Inflammatory macrophage treated with lipopolysaccharide for 4 hours (primary cell): ENCODE measurements at places on chromosomes 1 and 21.

- no peak for DNase-seq
These were observed 16.8 kb downstream of the IFNAR2 start for GRCh38 chr21:33246506-33246905.

DNA sequence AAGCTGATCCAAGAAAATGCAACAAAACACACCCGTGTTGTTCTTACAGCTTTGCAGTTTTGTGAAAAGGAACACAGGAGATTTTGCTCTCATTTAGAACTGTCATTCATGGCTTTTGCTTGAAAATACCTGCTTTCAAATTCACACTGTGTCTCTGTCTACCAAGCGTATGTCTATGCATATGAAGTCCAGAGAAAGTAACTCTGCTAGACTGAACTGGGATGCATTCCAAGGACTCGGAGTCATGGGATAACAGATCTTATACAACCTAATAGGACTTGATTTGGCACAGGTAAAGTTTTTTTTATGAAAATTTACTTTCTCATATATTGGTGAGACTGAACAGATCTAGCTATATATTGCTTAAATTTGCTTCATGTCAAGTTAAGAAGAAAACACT, 102.4 kb downstream of the PTGER3 start:
- no peak for DNase-seq

- no peak for DNase-seq
These were observed 22.3 kb downstream of the XCL2 start for GRCh38 chr1:168521401-168522000.

GRCh38 chr1:28273216-28273860, 14.0 kb downstream of the SESN2 start:
- no peak for DNase-seq

GRCh38 chr1:158735848-158736247, 15.3 kb upstream of the OR6K3 start:
- DNase-seq, result no peak

GRCh38 chr1:10598389-10598702, 123.6 kb downstream of the PEX14 start:
- no peak for DNase-seq

- DNase-seq, result no peak
These were observed 23.0 kb upstream of the ABCD3 start for GRCh38 chr1:94395231-94395630.

- no peak for DNase-seq
These were observed 245.0 kb upstream of the OLFM3 start for GRCh38 chr1:102241431-102242338.

DNA sequence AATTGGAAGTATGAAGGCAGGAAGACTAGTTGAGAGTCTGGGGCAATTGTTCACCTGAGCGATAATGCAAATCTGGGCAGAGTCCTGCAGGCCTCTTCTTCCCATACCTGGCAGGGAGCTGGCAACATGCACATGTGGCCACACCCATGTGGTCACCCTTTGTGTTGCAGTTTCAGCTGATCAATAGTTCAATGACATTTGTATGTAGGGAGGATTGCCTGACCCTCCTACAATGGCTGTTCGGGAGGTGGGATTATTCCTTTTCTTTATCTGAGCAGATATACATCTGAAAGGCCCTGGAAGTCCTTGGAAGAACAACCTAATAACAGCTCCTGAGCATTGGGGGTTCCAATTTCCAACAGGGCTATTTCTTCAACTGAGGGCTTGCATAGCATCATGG, 15.2 kb upstream of the TRIM45 start:
- no peak for DNase-seq

GRCh38 chr1:27789540-27790041, 16.6 kb downstream of the STX12 start:
- DNase-seq, result peak; percentile 55

GRCh38 chr1:109677459-109677858, 9.6 kb downstream of the GSTM2 start:
- DNase-seq, result no peak

GRCh38 chr1:154765970-154766369, 104.1 kb downstream of the KCNN3 start:
- peak; percentile 16 for DNase-seq

- DNase-seq, result no peak
These were observed 18.3 kb downstream of the IFFO2 start for GRCh38 chr1:18938008-18938706.

- DNase-seq, result peak; percentile 53
These were observed 29.3 kb downstream of the TNNT2 start for GRCh38 chr1:201348211-201348566.

DNA sequence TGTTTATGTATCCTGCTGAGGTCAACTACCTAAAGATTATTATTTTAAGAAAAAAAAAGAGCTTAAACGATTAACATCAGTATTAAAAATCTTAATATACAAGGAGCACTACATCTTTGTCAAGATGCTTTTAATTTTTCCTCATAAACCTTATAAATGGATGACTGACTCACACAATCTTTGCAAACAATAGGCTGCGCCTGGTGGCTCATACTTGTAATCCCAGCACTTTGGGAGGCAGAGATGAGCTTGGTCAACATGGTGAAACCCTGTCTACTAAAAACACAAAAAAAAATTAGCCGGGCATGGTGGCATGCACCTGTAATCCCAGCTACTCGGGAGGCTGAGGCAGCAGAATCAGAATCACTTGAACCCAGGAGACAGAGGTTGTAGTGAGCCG, 1.7 kb downstream of the KHDC4 start:
- DNase-seq, result no peak

DNA sequence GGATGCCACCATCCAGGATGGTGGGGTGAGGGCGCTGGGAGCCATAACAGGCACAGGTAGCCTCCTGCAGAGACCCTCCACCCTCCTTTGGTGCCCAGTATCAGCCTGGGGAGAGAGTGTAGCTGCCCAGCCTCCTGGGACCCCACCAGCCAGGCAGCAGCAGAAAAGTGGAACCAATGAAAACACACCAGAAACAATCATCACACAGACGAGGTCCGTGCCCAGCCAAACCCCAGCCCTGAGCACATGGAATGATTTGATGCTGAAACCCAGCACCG, 285.1 kb downstream of the PTPRU start:
- DNase-seq, result no peak

DNA sequence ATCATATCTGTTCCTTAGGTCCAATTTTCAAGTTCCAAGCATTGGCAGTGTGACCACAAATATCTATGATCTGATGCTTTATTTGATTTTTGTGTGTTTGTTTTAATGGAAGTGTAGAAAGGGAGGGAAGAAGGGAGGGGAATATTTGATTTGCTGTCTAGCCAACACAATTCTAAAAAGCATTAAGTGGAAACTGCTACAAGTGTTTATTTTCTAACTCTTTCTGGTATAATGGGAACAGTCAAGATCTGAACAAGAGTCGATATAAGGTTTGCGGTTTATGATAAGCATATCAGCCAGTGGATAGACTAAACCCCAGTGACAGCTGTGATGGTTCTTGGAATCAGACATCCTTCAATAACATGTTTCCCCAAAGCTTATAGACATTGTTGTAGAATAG, 267.8 kb upstream of the SNX7 start:
- DNase-seq, result no peak

DNA sequence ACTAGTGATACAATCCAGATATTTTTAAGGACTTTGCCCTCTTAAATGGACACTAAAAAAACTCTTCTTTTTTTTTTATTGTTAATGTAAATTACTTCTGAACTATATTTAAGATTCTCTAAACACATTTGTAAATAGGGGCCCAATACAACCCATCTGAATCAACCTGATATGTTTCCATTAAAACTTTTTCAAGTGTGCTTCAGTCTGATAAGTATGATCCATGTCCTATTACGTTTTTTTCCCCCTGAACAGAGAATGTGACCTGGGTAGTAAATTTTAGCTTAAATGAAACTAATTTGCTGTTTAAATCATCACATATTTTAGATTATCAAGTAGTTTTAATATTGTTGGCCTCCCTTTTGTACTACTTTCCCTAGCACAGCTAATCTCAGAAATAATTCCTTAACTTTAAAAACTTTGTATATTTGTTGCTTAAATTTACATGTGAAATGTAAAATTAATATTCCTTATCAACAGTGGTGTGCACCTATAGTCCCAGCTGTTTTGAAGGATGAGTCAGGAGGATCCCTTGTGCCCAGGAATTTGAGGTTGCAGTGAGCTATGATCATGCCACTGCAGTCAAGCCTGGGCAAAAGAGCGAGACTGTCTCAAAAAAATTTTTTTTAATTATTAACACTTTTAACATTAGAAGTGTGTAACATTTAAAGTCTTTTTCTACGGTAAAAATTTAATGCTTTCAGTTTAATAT, 3.0 kb upstream of the PKN2 start:
- no peak for DNase-seq

DNA sequence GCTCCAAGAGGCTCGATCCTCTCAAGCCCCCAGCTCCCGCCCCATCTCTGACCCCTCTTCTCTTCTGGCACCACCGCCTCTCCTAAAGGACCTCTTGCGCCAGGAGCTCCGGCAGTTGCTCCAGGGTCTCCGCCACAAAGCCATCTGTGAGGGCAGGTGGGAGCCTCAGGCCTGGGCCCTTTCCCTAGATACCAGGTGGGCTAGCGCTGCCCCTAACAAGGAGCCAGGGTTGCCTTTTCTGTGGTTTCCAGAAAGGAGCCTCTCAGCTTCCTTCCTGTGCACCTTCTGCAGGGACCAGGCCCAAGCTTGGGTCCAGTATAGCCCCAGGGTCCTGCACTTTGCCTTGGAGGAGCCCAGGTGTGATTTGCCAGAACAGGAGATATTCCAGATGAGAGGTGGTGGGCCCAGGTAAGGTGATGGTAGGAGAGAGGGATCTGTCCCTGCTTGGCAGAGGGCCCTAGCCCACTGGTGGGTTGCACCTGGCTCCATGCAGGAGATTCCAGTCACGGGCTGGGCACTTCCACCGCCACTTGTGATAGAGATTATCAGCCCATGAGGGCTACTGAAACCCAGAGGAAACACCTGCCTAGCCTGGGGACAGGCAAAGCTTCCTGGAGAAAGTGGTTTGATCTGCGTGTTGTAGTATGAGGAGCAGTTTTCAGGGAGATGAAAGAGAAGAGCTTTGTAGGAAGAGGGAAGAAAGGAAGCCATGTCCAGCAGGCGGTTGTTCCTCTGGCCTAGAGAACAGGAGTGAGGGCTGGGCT, 1.0 kb downstream of the CCDC24 start:
- DNase-seq, result no peak

GRCh38 chr1:243842978-243843511, 7.0 kb downstream of the AKT3 start:
- DNase-seq, result peak; percentile 96

DNA sequence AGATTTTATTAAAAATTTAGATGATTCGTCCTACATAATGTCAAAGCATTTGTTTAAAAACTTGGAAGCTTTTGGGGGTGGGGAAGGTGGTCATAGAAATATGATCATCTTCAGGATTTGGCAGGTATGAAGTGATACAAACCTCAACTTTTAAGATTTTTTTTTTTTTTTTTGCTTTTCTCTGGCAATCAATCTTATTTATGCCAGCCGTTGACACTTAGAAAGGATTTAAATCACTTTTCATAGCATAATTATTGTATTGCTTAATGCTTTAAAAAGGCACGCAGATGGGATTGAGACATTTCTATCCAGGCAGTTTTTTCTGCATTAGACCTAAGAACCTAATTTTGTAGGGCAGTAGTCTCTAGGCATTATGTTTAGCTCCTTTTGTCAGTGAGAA, 19.7 kb downstream of the MRPS6 start:
- no peak for DNase-seq

- no peak for DNase-seq
These were observed 215.7 kb downstream of the DSCAM start for GRCh38 chr21:40631211-40631610.

DNA sequence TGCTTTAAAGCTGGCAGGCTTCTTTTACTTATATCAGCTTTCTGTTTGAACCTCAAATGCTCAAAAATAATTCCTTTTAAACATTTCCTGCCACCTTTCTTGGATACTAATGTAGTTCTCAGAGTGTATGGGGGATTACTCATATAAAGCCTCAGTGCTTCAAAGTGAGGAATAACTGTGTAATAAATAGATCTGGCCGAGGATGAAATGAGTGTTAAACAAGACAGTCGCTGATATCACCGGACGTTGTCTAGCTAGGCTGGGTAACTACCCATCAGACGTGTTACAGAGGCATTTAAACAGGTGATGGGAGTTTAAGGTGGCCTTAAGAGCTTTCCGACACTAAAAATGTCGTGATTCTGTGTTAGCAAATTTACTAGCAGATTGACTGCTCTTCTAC, 53.1 kb downstream of the VANGL2 start:
- no peak for DNase-seq

DNA sequence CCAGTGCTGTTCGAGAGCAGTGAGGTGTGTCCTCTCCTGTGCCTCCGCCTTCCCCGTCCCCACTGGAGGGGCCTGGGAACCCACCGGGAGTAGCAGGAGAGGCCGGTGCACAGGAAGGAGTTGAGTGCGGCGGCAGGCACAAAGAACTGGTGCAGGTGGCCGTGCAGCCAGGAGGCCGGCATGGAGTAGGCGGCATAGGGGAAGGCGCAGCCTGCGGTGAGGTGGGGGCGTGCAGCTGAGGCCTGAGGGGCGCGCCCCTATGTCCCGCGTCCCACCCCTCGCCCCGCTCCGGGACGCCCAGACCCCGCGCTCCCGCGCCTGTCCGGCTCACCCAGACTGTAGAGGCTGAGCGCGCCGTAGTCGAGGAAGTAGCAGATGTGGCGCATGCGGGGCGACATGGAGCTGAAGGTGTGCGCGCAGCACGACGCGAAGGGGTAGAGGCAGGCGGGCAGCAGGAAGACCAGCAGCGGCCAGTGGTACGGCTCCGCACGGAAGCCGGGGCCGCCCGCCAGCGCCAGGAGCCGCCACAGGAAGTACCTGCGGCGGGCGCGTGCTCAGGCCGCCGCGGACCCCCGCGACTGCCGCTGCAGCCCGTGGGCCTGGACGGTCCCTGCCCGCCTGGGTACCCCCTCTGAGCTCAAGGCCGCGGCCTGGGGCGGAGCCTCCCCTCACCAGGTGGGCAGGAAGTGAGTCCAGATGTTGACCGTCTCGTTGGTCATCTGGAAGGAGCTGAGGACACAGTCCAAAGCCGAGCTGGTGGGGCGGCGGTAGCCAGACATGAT, 2.2 kb downstream of the PAQR6 start:
- DNase-seq, result peak; percentile 4

DNA sequence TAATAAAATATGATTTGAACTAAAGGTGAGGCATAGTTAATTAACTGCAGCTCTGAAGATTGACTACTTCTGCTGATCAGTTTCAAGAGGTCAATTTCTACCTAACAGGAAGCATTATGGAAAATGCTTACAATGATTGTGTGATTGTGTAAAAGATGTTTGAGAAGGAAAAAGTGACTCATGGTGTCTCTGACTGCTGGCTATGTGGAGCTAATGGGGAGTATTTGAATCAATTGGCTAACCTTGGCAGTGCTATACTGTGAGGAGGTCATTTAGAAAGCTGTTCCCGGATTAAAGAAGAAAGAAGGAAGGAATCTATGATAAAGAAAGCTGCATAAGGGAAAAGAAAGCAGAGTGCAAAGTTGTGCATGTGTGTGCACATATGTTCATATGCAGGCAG, 376.5 kb downstream of the ADGRL2 start:
- no peak for DNase-seq

- no peak for DNase-seq
These were observed 765 bp downstream of the VAMP3 start for GRCh38 chr1:7771823-7772299.
